ENCODE measurements at places on chromosomes 12 and 14.

DNA sequence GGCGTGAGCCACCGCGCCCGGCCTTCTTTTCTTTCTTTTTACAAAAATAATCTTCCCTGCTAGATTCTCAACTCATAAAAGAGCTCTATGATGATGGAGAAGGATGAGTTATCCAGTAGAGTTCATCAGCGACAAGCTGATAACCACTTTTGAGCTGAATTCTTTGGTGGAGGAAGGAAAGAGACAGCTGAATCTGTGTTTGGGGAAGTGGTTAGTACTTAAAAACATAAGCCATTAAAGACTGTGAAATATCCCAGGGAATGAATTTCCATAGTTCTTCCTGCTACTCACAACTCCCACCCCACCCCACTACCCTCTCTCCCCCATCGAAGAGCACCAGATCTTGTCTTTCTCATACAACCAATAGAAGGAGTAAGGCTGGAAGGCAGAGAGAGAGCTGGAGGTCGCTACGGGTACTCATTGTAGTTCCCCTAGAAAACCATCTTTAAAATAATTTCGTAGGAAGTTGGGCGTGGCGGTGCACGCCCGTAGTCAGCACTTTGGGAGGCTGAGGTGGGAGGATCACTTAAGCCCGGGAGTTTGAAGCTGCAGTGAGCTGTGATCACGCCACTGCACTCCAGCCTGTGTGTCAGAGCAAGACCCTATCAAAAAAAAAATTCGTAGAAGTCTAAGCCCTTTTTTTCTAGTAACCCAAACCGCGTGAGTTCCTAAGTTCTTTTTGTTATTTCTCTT is 647 bp upstream of the ESPL1 start:
- no peak for DNase-seq

GRCh38 chr14:94142247-94142646 is 12.8 kb upstream of the IFI27L2 start:
- DNase-seq, result no peak

DNA sequence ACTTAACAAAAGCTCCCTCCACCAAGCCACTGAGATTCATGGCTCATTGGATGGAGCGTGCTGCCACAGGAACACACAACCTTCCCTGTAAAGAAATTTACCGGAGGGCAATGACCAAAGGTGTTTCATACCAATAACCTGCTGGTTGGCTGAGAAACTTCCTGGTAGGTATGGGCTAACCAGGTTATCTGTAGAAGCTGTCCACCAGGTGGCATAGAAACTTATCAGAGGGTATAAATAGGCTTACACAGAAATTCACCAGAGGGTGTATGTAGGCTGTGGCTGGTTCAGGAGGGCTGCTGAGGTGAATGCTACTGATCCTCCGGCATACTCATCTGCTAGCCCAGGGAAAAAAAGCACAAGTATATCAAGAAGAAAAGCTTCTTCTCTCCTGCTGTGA is 27.1 kb upstream of the MTERF2 start:
- DNase-seq, result no peak

DNA sequence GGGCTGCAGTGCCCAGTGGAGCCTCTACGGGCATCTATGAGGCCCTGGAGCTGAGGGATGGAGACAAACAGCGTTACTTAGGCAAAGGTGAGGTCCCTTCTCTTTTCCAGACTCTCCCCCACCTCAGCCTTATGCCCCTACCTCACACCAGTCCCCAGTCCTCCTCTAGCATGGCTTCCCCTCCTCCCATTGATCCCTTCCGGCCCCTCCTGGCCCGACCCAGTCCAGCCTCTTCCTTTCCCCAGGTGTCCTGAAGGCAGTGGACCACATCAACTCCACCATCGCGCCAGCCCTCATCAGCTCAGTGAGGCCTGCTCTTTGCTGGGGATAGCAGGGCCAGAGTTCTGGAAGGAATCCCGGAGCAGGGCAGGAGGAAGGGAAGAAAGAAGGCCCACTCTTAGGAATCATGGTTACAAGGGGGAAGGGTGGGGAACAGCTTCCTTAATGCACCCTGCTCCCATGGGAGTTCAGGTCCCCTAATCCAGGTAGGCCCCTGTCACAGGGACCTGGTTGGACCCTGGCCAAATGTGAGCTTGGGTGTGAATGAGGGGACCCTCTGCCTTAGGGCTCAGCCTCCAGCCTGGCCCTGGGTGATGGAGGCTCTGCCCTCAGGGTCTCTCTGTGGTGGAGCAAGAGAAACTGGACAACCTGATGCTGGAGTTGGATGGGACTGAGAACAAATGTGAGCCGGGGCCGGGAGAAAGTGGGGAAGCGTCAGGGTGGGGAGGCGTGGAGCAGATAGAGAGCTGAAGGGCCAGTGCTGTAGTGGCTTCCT is 2.2 kb downstream of the ENO2 start:
- DNase-seq, result no peak

DNA sequence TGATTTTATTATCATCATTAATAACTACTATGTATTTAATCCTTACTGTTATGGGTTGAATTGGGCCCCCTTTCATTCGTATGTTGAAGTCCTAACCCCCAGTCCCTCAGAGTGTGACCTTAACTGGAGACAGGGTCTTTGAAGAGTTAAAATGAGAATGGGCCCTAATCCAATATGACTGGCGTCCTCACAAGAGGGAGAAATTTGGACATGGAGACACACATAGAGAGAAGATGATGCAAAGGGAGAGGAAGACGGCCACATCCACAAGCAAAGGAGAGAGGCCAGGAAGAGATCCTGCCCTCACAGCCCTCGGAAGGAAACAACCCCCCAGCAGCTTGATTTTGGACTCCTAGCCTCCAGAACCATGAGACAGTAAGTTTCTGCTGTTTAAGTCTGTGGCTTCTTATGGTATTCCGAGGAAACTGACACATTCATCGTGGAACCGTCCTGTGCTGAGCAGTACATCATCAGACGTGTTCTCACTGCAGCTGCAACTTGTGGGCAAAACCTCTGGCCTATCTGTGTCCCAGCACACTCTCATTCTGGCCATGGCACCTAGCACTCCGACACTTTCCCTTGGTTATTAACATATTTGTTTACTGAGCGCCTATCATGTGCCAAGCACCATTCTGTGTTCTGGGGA is 127.6 kb downstream of the SLC38A6 start:
- no peak for DNase-seq

- no peak for DNase-seq
These were observed 13.2 kb downstream of the RTRAF start for GRCh38 chr14:52002542-52002941.

GRCh38 chr14:81127785-81128184 is 93.0 kb downstream of the GTF2A1 start:
- no peak for DNase-seq

- DNase-seq, result no peak
These were observed 233.3 kb upstream of the DAAM1 start for GRCh38 chr14:58954901-58955861.

GRCh38 chr14:102901633-102902032 is 20.8 kb upstream of the AMN start:
- no peak for DNase-seq

GRCh38 chr14:100548295-100548655 is 38.9 kb downstream of the BEGAIN start:
- DNase-seq, result no peak

DNA sequence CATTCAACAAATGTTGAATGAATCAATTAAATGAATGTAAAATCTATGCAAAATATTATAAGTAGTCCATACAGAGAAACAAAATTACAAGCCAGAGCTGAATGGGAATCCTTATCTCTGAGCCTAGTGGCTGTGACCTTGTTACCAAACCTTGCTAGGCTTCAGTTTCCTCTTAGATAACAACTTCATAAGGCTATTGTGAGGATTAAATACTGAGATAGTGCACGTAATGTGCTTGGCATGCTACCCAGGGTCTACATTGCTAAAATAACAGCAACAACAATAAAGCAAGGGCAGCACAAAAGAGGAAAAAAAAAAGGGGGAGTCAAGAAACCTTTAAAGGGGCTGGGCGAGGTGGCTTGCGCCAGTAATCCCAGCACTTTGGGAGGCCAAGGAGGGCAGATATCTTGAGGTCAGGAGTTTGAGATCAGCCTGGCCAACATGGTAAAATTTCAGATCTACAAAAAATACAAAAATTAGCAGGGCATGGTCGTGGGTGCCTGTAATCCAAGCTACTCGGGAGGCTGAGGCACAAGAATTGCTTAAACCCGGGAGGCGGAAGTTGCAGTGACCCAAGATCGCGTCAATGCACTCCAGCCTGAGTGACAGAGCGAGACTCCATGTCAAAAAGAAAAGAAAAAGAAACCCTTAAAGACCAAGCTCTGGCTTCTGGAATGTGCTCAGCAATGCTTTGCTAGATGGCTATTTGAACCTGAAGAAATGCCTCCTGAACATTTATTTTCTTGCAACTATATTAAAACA is 14.1 kb downstream of the STAB2 start:
- DNase-seq, result no peak

- no peak for DNase-seq
These were observed 39.5 kb downstream of the VWF start for GRCh38 chr12:6084969-6085450.

GRCh38 chr12:455821-456220 is 3.9 kb upstream of the B4GALNT3 start:
- DNase-seq, result no peak

- DNase-seq, result no peak
These were observed 160.0 kb upstream of the E2F7 start for GRCh38 chr12:77225373-77225772.

DNA sequence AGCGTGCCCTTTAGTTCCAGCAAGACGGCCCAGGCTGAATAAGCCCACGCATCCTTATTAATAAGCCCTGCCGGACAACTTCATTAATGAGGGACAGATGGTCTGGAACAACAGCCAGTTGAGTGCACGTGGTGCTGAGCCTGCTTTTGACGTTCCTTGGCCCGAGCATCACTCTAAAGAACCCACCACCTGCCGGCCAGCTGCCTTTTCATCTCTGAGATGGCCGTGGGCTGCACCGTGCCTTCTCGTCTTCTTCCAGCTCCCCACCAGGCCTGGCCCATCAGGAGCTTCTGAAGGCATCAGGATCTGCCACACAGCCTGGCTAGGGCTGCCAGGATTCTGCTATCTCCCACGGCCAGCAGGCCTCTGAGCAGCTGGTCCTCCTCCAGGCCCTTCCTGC is 80.0 kb downstream of the AACS start:
- DNase-seq, result no peak

DNA sequence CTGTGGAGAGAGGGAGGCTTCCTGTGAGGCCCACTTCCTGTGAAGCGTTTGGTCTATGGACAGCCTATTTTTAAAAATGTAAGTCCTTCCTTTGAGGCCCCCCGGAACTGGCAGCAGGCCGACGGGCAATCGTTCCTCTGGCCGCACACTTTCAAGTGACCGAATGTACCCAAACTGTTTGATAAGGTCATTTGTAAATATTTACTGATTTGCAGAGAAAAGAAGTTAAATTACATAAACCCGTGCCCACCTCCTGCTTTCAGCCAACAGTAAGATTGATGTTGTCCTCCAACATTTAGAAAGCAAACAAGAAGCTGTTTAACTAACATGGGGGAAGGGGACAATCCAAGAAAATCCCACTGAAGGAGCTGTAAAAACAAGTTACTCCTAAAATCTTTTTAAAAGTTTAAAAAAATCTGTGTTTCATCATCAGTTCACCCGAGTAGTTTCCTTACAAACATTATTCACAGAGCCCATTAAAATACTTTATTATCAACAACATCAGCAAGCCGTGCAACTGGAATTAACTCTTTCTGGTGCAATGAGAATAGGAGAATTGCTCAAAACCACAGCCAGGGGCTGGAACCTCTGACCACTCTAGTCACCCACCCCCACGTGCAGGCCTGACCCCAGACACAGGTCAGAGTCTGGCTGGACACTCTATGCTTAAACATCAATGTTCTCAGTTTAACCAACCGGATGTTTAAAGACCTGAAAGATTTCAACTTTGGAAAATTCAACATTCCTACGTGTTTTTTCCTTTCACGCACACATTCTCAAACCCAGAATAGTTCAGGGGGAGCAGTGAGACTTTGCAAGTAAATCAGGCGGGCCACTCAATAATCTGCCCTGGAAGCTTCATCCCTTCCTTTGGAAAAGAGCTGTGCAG is 65.3 kb downstream of the FOXN3 start:
- no peak for DNase-seq

- DNase-seq, result no peak
These were observed 892 bp downstream of the TCHP start for GRCh38 chr12:109900752-109901580.

- no peak for DNase-seq
These were observed 30.7 kb downstream of the GRIP1 start for GRCh38 chr12:66648033-66648735.

DNA sequence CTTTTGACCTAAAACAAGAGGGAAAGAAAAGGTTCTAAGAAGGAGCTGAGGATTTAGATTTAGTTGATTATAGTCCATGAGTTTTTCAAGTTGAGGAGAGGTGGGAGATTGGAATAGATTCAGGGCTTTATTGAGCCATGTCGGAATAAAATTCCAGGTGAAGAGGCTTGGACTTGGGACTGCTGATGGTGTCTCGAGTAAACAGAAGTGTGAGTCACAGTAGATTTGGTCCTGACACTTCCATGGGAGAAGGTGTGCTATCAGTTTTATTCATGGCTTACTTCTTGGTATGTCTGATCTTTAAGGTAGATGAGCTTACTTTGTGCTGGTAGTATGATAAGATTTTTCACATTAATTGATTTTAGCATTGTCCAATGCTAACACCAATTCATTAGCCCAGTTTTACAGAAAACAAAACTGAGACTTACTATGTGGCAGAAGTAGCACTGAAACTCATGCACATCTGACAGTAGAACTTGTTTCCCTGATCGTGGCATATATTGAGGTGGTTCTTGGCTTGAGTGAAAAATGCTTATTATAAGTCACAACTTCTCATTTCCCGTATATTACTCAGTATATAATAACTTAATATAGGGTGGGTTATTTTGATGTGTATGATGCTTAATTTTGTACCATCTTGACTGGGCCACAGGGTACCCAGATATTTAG is 172.4 kb upstream of the IGF1 start:
- DNase-seq, result no peak

GRCh38 chr12:45336762-45337596 is 121.1 kb downstream of the ANO6 start:
- DNase-seq, result peak; percentile 61

- DNase-seq, result no peak
These were observed 107.1 kb downstream of the SLC6A15 start for GRCh38 chr12:84805474-84805858.

DNA sequence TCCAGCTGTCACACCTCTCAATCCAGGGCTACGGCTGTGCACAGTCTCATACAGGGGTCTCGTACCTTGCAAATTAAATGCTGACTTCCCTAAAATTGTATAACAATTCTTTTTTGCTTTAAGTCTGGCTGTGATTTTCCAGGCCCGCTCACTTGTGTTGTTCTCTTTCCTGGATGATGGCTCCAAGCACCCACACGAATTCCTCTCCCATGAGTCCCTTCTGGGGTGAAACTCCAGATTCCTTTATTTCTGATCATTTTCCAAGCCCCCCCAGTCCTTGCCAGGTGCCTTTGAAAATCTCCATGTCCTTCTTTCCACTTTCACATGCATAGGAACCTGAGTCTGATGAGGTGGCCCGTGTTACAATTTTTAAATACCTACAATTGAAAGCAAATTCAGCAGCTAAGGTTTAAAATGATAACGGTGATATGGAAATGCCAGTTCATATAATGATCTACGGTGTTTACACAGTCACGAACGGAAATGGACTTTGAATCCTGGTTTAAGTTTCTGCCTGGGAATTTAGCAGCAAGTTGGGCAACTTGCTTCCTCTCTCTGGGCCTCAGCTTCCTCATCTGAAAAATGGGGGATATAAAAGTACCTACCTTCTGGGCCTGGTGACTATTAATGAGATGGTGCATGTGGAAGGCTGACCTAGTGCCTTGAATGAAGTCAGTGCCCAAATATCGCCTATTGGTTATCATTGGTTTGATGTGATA is 85.5 kb downstream of the STAB2 start:
- no peak for DNase-seq

All from kidney epithelial cell (primary cell).